ENCODE measurements at places on chromosomes 11 and 22.

DNA sequence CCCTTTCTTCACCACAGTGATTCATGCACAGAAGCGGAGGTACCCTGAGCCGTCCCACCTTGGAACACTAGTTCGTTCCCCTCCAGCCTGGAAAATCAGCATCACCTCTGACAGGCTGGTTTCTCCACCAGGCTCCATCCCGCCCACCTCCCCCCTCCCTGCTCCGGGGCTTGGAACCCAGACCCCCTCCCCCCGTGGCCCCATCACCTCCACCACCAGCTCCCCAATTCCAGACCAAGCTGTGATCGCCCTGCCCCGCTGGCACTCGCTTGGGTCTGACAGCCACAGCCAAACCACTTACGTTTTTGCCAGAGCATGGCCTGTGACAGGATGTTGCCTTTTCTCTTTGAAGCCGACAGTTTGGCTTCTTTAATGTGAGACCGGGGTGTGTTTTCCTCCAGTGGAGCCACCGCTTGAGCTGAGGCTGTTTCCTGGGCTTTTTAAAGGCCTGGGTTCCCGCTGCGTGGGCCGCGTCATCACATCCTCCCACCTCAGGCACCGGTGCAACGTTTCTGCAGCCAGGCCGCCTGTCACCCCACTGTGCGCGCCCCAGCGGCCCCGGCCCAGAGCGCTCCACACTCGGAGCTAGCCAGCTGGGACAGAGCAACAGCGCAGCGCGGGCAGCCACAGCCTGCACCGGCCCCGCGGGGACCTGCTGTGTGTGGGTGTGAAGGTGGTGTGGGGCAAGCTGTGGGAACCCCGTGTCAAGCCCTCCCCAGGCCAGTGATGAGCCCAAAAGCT lies at the start of gene POU2AF1:
TSS of gene POU2AF1 (minus strand) at position 415 of the 741 bp plus-strand sequence. CDS start at position 317, 98 bp downstream.
- no peak for DNase-seq

- DNase-seq: no peak
Observed at GRCh38 chr11:121766991-121767390, 314.2 kb upstream of the SORL1-AS1 start.

GRCh38 chr11:120859552-120860295 lies 164.2 kb upstream of the TBCEL start:
- DNase-seq: no peak

GRCh38 chr22:48500471-48501230 lies 1327.0 kb downstream of the BRD1 start:
- no peak for DNase-seq

- DNase-seq: no peak
Observed at GRCh38 chr11:93585758-93586157, 42.6 kb upstream of the SMCO4 start.

- DNase-seq: no peak
Observed at GRCh38 chr11:8100158-8100557, 19.1 kb downstream of the TUB start.

- no peak for DNase-seq
Observed at GRCh38 chr22:47449508-47450270, 687.2 kb downstream of the TBC1D22A start.

- DNase-seq: no peak
Observed at GRCh38 chr11:57049749-57050148, 61.0 kb downstream of the OR5AK2 start.

- DNase-seq: no peak
Observed at GRCh38 chr11:81497202-81497804, 1236.4 kb downstream of the FAM181B start.

GRCh38 chr11:31477528-31478222 lies 31.7 kb downstream of the IMMP1L start:
- DNase-seq: no peak

DNA sequence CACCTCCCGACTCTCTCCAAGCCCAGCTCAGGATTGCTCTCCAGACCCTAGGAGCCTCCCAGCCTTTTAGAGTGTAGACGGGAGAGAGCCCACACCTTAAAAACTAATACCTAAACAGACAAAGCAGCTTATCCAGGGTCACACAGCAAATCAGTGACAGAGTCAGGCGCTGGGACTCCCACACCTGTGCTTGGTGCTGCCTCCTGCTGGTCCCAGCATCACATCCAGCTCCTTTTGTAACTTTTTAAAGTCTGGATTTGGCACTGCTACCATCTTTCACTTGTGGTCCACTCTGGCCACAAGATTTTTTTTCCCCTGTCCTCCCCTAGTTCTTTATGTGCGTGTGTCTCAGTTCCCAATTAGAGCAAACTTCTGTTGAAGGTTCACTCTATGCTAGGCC lies 4.7 kb downstream of the ANO1 start:
- DNase-seq: no peak

GRCh38 chr11:12682737-12683500 lies 8.7 kb downstream of the TEAD1 start:
- DNase-seq: no peak

- DNase-seq: no peak
Observed at GRCh38 chr11:129625930-129626329, 189.7 kb upstream of the TMEM45B start.

DNA sequence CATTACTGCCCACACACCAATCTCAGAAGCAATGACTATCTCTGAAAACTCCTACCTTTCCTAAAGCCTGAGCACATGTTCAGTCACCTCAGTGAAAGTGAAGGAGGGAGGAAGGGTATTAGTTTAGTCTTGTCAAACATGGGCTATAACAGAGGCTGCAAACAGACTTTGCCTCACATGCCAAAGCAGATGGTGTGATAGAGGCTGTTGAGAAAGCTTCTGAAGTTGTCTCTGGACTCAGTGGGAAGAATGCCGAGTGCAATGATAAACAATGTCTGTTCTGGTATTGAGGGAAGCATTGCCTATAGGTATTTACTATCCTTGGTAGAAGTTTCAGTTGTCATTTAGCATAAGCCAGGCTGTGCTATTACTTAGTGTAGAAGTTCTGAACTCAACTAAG lies 314.5 kb upstream of the CCDC90B start:
- DNase-seq: no peak

DNA sequence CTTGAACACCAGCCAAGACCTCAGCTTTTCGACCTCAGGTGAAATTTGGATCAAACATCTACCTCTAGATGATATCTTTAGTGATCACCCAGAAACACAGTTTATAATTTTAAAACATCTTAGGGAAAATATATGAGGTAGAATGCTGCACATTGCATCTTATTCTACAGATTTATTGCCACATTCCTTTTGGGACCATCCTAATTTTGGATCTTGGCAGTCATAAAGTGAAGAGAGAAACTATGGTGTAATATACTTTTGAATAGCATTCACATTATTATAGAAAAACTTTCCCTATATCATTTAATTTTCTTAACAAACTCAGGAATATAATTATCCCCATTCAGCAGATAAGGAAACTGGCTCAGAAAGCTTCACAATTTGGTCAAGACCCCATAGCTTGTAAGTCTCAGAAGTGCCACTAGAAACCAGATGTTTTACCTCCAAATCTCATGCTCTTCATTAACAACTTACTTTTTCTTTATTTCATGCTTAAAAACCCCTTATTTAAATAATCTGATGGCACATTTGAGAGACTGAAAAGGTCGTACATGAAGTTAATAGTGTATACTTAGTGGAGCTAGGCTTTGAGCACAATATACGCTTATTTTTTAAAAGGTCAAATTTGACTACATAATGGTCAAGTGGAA lies 199.2 kb upstream of the CTSC start:
- DNase-seq: no peak

DNA sequence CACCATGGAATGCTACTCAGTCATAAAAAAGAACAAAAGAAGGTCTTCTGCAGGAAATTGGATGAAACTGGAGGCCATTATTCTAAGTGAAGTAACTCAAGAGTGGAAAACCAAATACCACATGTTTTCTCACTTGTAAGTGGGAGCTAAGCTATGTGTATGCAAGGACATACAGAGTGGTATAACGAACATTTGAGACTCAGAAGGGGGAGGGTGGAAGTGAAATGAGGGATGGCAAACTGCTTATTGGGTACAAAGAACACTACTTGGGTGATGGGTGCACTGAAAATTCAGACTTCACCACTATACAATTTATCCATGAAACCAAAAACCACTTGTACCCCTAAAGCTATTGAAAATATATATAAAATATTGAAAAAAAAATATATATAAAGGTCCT lies 13.4 kb upstream of the CAT start:
- no peak for DNase-seq

DNA sequence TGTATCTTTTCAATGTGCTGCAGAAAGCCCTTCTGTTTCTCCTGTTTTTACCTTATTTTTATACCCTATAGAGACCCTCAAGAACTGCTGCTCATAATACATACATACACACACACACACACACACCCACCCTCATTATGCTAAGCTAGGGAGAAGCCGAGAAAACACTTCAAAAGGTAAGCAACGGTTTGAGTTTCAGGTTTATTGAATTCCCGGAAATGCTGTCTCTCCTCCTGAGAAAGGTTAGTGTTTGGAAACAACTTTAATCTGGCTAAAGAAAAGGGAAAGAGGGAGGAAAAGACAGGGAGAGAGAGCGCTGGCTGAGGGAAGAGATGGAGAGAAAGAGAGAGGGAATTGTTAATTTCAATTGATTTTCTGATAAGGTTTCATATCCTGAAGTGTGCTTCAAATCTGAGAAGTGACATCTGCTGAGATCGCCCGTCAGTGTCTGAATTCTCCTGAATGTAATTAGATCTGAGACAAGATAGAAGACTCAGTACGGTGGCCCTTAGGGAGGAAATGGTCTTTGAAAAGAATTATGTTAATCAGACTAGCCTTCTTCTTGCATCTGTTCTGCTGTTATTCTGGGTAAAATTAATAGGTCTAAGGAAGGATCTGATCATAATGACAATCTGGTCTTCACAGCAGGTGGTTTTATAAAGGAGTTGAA lies 169.1 kb downstream of the NXPE2 start:
- DNase-seq: no peak

- no peak for DNase-seq
Observed at GRCh38 chr11:129145276-129145675, 46.8 kb downstream of the ARHGAP32 start.

DNA sequence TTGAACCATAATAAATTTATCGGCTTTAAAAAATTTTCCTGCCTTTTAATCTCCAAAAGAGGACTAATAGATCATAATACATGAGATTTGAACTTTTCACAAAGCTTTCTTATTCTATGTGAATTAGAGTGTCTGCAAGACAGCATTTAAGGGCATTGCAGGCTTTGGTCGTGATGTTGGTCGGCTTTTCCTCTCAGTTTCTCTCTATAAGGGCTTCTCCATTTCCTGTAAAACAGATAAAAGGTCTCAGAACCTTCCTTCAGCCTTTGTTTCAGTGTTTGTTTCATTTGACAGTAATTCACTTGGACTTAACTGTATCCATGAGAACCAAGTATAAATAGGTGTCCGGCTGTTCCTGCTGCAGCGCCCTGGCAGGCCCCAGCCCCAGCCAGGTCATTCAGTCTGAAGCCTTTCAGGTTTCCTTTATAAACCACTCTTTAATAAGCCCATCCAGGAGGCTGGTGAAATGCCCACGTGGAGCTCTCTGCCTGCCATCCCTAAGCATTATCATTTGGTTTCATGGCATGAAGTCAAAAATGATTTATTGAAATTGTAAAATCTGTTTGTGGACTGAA lies 37.2 kb upstream of the ADSL start:
- no peak for DNase-seq

DNA sequence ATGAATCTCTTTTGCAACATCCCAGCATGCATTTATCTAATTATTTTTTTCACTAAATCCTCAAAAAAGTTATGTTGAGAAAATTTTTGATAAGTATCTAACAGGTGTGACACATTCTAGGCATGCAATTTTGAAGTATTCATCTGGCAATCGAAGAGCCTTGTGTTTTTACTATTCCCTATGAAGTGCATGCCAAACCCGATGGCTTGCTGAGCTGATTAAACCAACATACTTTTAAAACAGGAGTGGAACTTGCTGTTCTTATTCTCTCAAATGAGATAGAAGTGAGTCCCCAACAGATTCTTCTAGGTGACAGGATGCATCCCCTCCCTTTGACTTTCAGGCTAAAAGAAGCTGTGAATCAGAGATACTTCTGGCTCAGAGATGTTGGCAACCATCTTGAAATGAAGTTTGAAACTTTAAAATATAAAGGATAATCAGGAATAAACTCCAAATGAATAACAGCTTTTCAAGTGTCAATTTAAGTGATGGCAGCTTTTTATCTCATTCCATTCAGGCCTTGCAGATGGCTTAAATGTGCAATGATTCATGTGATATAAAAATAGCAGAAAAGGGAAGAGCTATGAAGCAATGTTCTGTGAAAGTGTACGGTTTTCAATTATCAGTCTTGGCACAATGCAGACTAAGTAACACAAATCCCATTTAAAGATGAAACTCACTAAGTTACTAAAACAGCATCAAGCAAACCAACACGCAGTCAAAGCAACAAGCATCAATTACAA lies 67.7 kb downstream of the APOL5 start:
- no peak for DNase-seq

- no peak for DNase-seq
Observed at GRCh38 chr11:35324183-35324886, 95.0 kb downstream of the SLC1A2 start.

- DNase-seq: no peak
Observed at GRCh38 chr11:82782825-82783374, 49.2 kb upstream of the FAM181B start.

- no peak for DNase-seq
Observed at GRCh38 chr11:66020618-66021357, 5.5 kb downstream of the CATSPER1 start.

DNA sequence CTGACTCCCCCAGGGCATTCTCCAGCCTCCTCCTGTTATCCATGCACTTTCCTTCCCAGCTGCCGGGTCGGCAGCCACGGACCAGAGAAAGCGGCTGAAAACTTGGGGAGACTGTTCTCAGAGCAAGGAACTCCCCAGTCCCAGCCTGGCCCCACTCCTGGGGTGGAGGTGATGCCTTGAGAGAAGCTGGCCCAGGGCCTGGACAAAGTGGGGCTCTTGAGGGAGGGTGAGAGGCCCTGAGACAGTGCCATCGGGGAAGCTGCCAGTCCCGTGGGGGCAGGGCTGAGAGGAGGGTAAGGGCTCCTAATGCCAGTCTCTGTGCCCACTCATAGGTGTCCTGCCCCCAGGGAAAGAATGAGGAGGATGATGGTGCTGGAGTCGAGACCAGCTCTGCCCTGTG lies 53.8 kb downstream of the FLRT1 start:
- DNase-seq: no peak

DNA sequence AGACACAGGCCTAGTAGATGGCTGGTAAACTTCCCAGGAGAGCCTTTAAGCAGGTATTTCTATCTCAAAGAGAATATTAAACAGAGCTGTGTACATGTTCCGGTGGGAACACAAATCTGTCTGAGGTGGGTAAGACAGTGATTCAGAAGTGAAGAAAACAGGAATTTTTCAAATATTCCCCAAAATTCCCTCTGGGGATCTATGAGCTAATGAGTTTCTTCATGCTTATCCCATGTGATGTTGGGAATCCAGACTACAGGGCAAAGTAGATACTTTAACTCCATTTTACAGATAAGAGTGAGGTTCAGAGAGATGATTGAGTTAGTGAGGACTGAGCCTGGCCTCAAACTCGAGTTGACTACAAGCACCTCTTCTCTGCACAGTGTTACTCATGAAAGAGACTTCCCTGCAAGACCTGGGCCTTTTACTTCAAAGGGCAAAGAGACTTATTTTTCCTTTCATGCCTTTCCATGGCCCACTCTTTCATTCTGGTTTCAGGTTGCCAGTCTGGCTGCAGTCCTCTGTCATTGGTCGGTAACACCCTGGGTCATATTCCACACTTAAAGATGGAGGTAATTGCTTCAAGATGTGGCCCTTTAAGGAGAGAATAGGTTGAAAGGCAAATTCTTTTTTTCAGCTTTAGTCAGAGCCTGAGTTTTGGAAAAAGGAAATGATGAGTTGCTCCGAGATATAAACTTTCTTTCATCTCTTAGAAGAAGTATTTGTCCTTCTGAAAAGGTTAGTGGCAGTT lies 70.1 kb downstream of the CYB5R2 start:
- no peak for DNase-seq
